ENCODE measurements at places on chromosomes 5 and 9. TPM values are rescaled to one million over a fixed set of nuclear protein-coding genes. Genes with fewer than 3 reads are reported as not detected.

- no peak for DNase-seq
Observed at GRCh38 chr5:1794901-1795290, 4.7 kb downstream of the MRPL36 start.

GRCh38 chr5:140637371-140638100 is 1.7 kb upstream of the TMCO6 start:
- DNase-seq, result no peak

GRCh38 chr5:75021219-75021618 is 31.1 kb downstream of the GCNT4 start:
- no peak for DNase-seq

GRCh38 chr9:120474591-120475243 is 105.2 kb downstream of the CDK5RAP2 start:
- DNase-seq, result no peak

- DNase-seq, result no peak
Observed at GRCh38 chr5:5209089-5209488, 69.0 kb downstream of the ADAMTS16 start.

- no peak for DNase-seq
Observed at GRCh38 chr9:134175291-134175807, 11.0 kb upstream of the RNU6ATAC start.

DNA sequence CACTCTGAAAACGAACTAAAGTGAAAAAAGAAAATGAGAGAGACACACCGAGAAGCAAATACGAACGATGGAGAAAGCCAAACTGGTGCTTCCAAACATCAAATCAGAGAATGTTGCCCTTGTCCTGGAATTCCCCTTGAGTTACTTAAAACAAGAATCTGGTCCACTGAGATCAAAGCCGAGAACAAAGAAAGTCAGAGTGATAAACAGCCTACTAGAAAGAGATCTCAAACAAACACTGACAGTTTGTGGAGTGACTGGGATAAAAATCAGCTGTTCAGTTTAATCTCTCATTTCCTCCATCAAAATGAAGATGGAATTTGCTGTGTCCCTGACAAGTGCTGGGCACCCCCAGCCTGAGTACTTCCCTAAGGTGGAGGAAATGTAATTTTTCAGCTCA is 582.6 kb downstream of the NR2F1-AS1 start:
- DNase-seq, result no peak

The RETREG1 gene
- total RNA-seq, result 8.0 TPM

The COL23A1 gene
- total RNA-seq, result 0.36 TPM

The GAS1 gene
- 4.0 TPM for total RNA-seq

All from progenitor cell of endocrine pancreas (in vitro differentiated cells).